ENCODE measurements at places on chromosomes 5 and 9.

DNA sequence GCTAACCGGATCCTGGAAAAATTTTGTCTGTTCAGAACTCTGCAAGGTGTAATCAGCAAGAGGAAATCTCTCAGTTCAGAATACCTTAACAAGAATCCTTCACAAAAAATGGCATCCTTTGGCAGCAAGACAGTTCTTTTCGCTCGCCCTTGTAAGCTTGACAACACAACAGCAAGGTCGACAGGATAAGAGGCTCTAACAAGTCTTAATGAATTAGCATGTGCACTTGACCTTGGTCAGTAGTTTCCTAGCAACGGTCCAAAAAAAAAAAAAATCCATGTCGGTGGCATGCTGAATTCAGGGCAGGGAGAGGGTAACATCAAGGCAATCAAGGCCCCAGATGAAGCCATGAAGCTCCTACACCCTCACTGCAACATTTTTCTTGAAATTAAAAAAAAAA lies 172.8 kb downstream of the APBA1 start:
- DNase-seq: no peak

GRCh38 chr9:14768405-14769229 lies 46.1 kb upstream of the CER1 start:
- DNase-seq: no peak

GRCh38 chr5:87770016-87770570 lies 357.4 kb upstream of the CCNH start:
- DNase-seq: no peak

- DNase-seq: no peak
Measured at GRCh38 chr5:179190851-179191505, 130.8 kb downstream of the ZNF354C start.

DNA sequence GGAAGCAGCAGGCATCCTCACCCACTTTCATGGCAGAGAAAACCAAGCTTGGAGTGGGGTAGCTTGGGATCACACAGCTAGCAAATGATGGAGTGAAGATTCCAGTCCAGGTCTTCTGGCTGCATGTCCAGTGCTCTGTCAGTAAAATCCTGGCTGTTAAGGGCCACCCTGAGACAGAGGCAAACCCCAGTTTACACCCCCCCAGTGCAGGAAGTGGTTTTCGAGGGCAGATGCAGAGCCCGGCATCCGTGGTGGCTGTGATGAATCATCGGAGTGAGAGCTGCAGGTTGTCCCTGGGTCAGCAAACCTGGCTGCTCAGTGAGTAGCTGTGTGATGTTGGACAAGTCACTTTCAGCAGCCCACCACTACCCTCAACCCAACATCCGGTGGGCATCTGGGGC lies 115.4 kb downstream of the RGS3 start:
- peak; percentile 68 for DNase-seq

DNA sequence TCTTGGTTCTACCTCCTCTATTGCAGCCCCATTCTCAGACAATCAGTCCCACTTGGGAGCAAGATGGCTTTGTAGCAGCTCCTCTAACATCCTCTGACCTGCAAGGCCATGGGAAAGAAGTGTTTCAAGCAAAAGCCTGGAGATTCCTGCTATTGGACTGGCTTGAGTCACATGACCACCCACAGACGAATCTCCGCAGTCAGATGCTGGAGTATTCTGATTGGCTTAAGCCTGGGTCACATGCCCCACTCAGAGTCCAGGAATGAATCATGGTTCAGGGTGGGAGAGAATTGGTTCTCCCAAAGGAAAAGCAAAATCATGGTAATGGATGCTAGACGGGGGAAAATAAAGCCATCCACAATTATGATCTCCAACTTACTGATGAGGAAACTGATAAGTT lies 22.6 kb upstream of the LMX1B start:
- DNase-seq: no peak

DNA sequence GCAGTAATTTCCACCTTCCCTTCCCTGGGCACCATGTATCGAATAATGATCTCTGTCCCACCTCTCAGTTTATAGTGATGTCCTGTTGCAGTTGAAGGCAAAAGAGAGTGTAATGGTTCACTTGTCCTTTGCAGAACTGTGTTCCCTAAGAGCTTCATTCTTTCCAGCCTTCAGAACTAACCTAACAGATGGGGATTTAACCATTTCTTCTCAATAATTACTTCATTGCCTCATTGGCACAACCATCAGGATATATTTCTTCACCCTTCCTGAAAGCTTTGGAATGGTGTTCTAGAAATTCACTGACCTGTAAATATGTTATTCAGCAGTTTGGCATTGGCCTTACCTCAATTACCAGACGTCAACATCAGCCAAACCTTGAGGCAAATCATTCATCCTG lies 83.9 kb upstream of the PRRC1 start:
- no peak for DNase-seq

DNA sequence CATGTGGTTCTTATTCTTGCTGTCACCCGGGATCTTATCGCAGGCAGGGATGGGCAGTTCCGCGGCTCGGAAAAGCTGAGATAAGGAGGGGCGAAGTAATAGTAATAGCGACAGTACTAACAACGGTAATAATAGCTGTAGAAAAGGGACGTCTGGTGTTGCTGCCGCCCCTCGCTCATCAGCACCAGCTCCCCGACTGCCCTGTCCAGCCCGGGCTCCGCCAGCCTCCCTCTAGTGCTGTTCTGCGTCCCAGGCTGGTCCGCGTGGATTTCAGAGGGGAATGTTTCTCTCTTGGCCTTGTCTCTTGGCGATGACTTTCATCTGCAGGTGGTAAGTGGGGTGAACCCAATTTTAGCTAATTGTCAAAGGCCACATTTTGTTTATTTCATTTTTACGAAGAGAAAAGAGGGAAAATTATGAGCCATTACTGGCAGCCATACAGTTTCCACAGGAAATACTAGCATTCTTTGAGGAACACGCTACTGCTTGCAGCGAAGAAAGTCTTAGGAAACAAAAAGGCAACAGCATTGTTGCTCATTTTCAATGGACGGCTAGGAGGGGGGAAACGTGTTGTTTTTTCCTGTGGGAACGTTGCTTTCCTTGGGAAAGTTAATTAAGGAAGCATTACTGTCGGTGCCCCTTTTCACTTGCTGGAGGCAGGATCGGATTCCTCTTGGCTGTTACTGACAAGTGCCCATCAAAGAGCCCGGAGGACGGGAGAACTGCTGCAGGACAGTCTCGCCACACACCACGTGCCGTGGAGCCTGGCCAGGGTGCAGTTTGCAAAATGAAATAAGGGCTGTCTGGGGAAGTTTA lies 762 bp downstream of the SNCAIP start:
- no peak for DNase-seq

GRCh38 chr5:52735139-52735538 lies 52.6 kb upstream of the ITGA1 start:
- no peak for DNase-seq

DNA sequence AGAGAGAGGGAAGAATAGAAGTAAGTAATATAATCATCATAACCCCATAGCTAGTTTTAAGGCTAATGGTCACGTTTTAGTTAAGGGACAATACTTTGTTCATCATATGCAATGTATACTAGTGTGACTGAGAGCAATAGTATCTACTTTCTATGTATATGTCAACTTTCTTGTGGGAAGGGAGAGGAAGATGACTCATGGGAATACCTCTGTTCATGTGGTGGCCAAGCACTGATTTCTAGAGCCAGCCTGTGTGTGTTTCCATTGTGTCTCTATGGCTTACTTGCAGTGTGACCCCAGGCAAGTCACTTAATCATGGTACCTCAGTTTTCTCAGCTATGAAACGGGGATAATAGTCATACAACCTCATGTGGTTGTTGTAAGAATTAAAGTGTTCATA lies 639.6 kb downstream of the CETN3 start:
- no peak for DNase-seq

GRCh38 chr9:124010303-124010664 lies 1.3 kb upstream of the LHX2 start:
- DNase-seq: no peak

GRCh38 chr9:116937361-116937760 lies 250.3 kb downstream of the TRIM32 start:
- DNase-seq: no peak

DNA sequence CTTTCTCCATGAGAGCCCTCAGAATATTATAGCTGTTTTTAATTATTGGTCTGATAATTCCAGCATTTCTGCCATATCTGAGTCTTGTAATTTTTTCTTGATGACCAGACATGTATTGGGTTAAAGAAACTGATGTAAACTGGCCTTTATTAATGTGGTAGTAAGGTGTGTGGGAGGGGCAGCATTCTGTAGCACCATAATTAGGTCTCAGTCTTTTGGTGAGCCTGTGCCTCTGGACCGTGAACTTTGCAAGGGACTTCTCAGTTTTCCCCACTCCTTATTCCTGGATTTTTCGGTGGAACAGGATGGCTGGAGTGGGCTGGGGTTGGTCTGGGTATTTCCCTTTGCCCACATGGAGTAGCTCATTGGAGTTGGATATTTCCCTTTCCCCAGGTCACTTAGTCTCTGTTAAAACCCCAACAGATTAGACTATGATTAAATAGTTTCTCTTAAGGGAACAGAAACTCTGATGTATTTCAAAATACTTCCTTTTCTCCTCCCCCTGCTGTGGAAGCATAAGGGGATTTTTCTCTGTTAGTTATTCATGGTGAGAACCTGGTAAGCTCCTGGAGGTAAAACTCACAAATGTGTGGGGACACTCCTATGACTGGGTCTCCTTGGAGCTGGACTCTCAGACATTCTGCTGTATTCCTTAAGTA lies 52.4 kb downstream of the FSD1L start:
- DNase-seq: no peak

DNA sequence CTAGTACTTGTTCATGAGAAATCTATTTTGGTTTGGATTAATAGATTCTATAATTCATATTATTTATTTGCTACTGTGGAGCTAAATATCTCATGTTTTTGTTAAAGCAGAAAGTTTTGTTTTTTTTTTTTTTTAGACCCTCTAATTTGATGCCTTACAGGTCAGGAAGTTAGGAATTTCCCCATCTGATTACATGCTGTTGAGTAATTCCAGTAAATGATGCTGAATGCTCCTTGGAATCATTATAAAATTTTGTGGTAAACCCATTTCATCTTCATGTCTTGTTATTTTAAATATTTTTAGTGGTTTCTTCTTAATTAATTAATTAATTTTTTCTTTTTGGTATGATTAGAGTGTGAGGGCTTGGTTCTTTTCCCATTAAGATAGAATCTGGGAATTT lies 35.6 kb downstream of the NNT start:
- DNase-seq: no peak

GRCh38 chr9:132247942-132248341 lies 86.1 kb downstream of the NTNG2 start:
- no peak for DNase-seq

- no peak for DNase-seq
Measured at GRCh38 chr5:122944051-122944450, 92.5 kb downstream of the PPIC start.

DNA sequence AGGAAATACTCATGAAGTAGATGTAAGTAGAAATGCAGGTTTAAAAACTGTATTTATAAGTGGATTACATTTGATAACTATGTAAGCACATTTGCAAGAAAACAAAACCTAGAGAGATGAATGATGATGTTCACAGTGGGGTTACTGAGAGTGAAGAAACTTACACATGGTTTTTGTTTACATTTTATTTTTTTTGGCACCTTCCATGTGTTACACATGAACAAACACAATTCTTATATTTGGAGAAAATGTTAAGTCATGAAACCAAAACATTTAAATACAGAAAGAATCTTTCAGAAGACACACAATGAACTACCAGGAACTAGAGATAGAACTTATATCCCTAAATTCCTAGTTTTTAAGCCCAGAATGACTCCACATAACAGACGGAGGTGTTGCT lies 51.5 kb upstream of the SPATA31E1 start:
- no peak for DNase-seq

DNA sequence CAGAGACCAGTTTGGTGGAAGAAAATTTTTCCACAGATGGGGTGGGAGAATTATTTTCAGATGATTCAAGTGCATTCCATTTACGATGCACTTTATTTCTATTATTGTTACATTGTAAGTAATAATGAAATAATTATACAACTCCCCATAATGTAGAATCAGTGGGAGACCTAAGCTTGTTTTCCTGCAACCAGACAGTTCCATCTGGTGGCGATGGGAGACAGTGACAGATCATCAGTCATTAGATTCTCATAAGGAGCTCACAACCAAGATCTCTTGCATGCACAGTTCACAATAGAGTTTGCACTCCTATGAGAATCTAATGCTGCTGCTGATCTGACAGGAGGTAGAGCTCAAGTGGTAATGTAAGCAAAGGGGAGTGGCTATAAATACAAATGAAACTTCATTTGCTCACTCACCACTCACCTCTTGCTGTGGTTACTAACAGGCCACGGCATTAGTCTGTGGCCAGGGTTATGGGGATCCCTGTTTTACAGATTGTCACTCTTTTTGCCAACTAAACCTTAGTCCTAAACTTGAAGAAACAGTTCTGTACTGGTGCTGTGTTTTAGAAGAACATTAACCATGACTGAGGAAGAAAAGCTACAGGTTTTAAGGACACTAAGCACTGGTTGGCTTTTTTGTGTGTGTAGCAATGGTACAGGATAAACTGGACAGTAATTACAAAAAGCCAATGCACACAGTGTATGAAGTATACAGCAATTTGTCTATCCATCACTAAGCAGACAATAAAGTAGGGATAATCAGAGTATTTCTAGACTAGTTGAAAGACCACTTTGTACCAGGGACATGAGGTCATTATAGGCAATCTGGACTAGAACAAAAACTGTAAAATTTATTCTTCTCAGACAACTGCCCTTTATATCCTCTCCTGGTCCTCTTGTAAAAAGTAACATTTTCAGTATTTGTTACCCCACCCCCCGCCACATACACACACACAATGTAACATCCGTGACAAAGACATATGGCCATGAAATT lies 9.9 kb downstream of the TMEM232 start:
- DNase-seq: no peak

DNA sequence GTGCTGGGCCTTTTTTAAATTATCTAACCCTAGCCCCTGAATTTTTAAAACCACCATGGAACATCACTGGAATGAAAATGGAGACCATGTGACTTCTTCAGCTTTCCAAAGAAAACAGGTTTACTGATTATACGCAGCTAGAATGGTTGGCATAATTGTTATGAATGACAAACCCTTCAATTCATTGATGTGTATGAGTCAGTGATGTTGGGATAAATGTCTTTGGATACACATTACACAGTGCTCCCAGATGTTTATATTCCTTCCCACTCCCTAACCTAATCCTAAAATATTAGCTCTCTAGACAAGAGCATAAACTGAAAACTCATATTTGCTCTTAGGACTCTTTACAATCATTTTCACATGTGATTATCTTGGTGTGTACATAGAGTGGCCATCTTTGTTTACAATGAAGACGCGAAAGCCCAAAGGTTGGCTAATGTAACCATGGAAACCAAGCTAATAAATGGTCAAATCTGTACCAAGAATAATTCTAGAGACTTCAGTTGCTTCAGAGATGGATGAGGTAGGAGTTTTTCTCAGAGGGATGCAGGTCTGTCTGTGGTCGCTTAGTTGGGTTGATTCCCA lies 131.2 kb upstream of the HMHB1 start:
- no peak for DNase-seq

GRCh38 chr9:126862104-126862761 lies 1.8 kb downstream of the ZBTB34 start:
- no peak for DNase-seq

Data from stimulated activated CD4-positive, alpha-beta T cell treated with anti-CD3 and anti-CD28 coated beads, TNF-alpha, amount 100 ng/mL, for 4 hours (primary cell).